ENCODE measurements at places on chromosomes 2 and 18.

DNA sequence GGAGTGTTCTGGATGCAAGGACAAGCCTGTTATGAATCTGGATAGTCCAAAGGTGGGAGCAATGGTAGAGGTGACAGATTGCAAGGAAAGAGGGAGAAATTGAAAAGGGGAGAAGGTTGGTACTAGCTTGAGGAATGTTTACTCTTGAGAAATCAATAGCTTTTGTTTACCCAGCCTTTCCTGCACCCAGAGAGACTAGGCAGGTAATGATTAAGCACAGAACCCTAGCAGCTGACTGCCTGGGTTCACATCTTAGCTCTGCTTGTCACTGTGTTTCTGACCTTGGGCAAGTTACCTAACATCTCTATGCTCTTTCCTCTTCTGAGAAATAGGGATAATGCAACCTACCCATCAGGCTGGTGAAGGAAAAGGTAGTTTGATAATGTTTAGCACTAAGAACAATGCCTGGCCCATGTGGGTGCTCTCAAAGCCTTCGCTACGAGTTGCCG is 178.6 kb downstream of the MGAT5 start:
- ATAC-seq = no peak

- ATAC-seq = no peak
Measured at GRCh38 chr2:147135376-147135775, 709.5 kb upstream of the ACVR2A start.

DNA sequence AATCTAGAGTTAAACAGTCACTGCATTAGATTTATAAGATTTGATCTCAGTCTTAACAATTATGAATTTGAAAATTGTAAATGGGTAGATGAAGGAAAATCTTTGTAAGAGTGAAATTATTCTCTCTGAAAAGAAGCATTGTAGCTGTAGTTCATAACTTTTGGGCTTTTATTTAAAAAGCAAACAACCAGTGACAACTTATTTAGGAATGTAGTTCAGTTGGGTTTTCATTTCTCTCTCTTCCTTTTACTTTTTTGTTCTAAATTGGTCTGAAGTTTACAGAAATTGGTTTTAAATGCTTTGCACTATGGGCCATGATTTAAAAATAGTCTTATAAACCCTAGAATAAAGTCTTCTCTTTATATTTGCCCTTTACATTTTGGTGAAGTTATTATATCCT is 296.6 kb downstream of the GULP1 start:
- no peak for ATAC-seq

DNA sequence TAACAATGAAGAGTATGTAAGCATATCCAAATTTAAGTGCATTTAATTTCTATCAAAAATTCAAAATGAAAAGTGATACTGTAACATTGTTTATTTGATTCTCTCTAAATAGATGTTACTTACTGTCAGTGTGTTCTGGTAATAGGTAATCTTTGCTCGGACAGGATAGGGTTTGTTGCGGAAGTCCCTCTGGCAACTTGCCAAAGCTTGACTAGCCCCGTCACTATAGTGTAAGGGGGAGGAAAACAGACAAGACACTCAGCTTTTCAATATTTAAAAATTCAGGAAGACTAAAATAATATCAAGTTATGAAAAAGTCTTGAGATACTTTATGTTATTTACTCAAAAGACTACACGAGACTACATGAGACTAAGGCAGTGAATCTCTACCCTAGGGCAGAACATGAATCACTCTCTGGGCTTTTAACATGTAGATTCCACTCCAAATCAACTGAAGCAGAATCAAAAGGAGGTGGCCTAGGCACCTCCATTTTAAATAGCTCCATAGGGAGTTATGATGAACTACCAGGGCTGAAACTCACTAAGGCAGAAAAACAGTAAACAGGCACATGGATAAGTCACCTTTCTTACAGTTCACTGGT is 5.9 kb downstream of the LMAN1 start:
- ATAC-seq = no peak

DNA sequence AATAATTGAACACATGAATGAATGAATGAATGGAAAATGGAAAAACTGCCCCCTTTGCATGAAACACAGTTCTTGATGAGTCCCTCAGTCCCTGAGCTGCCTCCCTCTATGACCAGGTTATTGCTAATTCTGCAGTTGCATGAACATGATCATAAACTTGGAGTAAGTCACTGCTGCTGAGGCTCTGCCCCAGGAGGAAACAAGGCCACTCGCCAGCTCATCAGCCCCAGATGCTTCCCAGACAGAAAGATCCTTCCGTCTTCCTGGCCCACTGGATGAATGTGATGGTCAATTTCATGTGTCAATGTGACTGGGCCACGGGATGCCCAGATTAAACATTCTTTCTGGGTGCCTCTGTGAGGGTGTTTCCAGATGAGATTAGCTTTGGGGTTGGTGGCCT is 16.4 kb downstream of the GPR45 start:
- ATAC-seq = no peak

DNA sequence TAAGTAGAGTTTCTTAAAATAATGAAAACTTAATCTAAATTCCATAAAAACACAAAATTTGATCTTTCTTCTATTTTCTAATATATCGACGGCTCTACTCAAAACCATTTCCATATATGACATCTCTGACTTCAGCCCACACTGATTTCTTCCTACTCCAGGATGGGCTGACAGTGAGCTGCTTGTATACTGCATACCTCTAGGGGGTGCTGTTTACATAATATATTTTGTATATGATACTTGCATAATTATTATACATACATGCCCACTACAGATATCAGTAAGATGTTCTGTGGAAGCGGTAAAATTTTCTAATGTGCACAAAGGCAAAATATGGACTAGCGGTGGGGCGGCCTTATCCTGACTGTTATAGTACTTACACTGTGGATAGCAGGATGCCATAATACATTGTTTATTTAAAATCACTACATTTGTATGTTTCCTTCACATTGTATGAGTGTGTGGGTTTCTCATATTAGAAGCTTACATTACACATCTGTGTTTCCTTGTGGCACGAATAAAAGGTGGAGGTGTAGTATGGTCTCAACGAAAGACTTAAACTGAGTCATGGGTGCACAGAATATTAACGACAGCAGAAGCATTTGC is 66.1 kb upstream of the NXPH2 start:
- ATAC-seq = peak; percentile 48

DNA sequence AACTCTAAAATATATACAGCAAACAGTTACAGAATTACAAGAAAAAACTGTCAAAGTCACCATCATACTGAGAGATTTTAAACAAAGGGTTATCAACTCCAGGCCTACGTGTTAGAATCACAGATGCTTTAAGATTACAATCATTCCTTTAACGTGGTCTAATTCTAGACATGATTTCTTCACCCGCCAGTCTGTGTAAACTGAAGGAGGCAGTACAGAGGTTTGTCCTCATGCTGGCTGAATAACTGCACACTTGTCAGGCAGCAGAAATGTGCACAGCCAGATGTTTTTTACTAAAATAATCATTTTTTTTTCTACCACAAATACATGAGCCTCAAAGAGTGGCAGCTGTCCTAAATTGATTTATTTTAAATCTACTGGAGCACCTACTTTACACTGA is 15.5 kb upstream of the NEURL3 start:
- ATAC-seq = no peak

GRCh38 chr2:177225965-177226360 is 13.4 kb downstream of the HNRNPA3 start:
- ATAC-seq = no peak

- no peak for ATAC-seq
Measured at GRCh38 chr2:161625314-161625919, 1.2 kb downstream of the SLC4A10 start.

DNA sequence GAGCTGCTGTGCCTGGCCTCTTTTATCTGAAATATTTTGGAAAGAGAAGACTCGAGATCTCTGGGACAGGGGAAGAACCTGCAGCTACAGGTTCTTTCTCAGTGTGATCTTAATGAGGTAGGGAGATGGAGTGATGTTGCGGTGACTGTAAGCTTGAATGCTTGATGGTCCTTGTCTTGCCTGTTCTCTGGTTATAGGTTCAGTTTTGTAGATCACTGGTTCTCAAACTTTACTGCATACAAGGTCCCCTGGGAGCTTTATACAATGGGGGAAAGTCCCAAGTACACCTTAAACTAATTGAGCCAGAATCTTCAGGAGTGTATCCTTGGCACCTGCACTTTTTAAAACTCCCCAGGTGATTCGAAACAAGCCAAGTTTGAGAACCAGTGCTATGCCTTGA is 136.7 kb upstream of the CXCR4 start:
- peak; percentile 81 for ATAC-seq

DNA sequence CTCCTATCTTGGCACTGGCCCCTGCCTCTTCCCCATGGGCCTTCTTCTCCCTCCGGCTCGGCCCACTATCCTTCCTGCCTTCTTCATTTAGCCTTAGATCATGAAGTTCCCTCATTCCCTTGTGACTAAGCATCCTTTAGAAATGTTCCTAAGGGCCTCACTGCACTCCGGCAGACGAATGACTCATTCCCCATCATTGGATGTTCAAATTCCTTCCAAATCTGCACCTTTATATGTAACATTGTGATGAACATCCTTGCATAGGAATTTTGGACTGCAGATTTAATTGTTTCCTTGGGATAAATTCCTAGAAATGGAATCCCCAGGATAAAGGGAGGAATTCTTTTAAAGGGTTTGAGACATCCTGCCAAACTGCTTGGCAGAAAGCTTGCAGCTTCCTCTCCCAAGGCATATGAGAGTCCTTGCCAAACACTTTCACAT is 19.0 kb downstream of the CRACDL start:
- ATAC-seq = no peak

DNA sequence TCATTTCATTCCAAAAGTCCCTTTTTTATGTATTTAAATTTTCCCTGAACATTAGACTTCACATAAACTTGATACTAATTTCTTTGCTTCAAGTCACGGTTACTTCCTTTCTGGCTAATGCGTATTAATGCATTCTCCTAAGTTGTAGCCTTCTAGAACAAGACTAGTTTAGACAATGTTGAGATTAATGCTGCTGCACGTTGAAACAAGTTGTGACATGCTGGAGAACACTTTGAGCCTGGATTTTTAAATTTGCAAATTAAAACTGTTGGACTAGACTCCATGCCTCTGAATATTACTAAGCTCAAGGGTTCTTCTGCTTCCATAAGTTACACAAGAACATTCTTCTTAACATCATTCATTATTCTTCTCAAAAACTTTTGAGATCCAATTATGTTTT is 29.1 kb downstream of the ID2 start:
- ATAC-seq = no peak

- no peak for ATAC-seq
Measured at GRCh38 chr2:8433390-8433789, 248.5 kb upstream of the ID2 start.

- no peak for ATAC-seq
Measured at GRCh38 chr2:192245329-192245728, 50.6 kb upstream of the TMEFF2 start.

GRCh38 chr2:25788457-25788856 is 89.8 kb downstream of the ASXL2 start:
- ATAC-seq = no peak

GRCh38 chr18:30765247-30765646 is 277.3 kb downstream of the DSC3 start:
- ATAC-seq = no peak
